ENCODE measurements at places on chromosomes 12 and 14. TPM values are rescaled to one million over a fixed set of nuclear protein-coding genes. Genes with fewer than 3 reads are reported as not detected.
A peak's percentile ranks its signal among the peaks of the same experiment; 100 is the strongest.

The DDX55 gene
- 44.7 TPM for total RNA-seq

The ARHGAP9 gene
- total RNA-seq = 248 TPM

DNA sequence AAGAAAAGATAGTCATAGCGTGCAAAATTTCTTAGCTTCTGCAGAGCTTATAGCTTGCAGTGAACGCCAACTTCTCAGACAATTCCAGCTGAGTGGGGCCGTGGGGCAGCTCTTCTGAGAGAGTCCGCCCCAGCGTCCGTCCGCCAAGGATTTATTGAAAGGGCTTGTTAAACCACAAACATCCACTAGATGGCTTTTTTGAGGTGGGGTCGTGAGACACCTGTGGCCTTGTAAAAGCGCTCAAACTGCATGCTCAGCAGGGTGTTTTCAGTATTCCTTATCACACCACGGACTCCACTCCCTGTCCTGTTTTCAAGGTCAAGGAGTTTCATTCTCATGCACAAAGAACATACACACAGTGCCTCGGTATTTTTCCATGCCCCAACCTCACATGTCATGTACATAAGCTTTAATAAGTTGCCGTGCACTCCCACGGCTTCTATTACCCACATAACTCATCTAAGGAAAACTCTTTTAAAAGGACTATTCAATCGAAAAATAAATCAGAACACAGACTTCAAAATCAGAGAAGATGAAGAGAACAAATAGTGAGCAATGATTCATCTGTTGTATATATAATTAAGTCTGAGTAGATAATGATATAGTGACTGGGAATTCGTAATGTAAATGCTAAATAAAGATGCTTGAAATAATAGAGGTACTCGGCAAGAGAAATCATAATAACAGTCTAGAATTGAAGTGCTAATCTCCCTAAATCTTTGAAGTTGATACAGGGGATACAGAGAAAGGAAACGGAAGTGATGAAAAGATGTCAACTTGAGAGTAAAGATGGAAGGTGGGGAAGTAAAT, 46.7 kb downstream of the WBP11 start:
- no peak for DNase-seq

DNA sequence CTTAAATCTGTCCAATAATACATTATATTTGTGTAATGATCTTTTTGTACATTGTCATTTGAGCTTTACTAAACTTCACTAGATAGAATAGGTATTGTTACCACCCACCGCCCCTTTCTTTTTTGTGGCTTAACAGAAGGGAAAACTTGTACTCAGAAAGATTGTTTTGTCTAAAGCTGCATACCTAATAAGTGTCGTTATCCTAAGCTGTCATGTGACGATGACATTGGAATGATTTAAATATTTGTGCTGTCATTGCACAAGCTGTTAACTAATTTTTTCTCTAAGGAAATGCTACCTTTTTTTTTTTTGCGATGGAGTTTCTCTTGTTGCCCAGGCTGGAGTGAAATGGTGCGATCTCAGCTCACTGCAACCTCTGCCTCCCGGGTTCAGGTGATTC, 3.6 kb downstream of the DIP2B start:
- DNase-seq = no peak

GRCh38 chr14:45891417-45892080, 638.5 kb upstream of the MIS18BP1 start:
- DNase-seq = no peak

DNA sequence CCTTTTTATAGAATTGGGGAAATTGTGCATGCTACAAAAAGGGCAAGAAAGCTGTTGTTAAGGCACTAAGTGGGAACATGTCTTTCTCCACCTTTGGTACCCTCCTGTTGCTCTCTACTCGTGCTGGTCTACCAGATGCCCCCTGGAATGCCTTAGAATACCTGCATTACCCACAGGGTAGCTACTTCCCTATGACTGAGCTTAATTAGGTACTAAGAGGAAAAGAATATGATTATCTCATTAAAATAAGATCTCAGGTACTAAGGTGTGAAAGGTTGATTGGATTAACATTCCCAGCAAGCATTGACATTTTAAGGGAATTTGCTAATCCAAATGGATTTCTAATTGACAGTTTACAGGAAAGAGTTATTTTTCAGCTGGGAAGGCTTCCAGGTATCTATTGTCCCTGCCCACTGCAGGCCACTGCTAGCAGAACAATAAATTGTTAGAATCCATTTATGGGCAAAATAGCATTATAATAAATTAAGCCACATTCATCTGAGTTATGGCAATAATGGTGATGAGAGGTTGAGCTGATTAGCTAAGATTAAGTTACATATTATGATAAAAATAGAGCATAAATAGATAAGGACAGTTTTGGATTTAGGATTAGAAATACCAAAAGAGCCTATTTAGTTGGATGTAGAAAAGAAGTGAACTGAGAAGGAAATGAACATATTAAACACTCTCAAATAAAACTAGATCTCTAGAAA, 67.8 kb upstream of the GRIP1 start:
- DNase-seq = no peak

DNA sequence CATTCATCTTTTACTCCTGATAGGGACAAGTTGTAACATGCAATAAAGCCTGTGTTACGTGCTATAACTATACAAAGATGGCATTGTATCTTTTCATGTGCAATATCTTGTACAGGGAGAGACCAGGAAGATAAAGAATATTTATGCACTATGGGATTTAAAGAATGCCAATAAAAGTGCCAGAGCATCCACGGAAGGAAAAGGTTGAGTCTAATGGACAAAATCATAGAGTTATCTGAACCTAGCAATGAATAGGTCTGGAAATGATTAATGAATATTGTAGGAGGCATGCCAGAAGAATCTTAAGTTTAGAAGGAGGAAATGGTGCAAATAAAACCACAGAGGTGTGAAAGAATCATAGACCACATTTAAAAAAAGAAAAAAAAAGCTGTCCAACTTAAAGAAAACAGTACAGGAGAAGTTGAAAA, 263.9 kb downstream of the KCNC2 start:
- no peak for DNase-seq

DNA sequence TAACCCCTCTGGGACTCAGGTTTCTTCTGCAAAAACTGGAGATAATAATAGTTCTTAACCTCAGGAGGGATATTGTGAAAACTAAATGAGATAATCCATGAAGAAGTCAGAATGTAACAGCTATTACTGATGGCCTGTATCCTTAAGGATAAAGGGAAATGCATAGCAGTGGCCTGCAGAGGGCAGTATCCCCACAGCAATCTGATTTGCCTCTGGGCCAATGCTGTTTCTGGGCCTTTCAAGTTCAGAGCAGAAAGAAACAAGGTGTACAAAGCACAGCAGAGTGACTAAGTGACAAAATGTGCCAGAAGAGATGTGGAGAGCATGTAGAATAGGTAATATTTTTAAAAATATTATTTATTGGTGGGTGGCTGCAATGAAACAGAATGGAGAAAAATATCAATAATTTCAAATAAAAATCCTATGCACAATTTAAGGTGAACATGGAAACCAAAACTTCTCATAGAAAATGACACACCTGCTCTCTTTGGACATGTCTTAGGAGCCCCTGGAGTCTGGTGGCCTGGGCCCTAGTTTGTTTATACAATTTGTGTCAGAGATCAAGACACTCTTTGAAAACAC, 90.3 kb downstream of the C12orf75 start:
- DNase-seq = peak; percentile 75

The MGAT4C gene
- total RNA-seq = not detected

The KCNMB4 gene
- total RNA-seq = 0.60 TPM

The SCNN1A gene
- 0.47 TPM for total RNA-seq

GRCh38 chr12:10967409-10967808, 19.3 kb downstream of the TAS2R50 start:
- no peak for DNase-seq

DNA sequence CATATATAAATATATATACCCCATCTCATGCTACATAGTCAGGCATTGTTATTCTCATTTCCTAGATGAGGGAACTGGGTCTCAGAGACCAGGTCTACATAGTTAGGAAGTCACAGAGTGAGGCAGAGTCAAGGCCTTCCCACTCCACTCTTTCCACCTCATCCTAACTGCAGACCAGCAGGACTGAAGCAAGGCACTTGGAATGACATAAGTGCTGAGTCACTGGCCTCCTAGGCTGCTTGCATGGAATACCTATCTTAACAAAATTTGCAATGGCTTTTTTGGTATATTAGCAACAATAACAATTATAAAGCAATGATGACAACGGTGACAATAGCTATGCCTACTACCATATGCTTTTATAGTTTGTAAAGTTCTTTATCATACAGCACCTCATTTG, 5.4 kb upstream of the ANO4 start:
- no peak for DNase-seq

The KRT86 gene
- 1.1 TPM for total RNA-seq

GRCh38 chr12:78778339-78778738, 86.2 kb upstream of the SYT1 start:
- DNase-seq = no peak

The AQP2 gene
- not detected for total RNA-seq

DNA sequence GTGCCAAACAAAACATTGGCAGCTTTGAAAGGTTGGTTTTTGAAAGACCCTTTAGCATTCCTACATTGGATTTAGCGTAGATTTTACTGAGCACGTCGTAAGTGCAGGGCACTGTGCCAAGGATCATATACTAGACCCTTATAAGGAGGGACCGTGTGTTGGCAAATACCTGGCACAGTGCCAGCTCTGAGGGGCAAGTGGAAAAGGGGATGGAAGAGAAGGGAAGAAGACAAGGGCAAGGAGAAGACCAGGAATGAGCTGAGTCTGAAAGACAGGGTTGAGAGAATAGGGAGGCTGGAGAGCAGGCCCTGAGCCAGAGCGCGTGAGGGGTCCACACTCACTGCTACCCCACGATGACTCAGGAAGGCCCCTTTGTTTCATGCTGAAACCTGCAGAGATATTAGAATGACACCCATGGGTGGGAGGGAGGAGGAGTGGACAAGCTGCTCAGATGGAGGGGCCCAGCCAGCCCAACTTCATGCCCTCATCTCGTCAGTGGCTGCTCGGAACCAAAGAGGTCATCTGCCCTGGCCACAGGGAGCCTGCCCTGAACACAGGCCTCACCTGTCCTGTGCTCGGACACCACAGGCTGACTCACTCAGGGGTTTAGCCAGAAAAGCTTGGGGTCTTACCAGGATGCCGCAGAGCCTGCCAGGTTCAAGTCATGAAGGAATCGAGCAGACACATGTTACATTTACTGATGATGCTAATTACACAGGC, 25.0 kb downstream of the RAB35 start:
- no peak for DNase-seq

GRCh38 chr12:123040106-123040505, 59.6 kb downstream of the ARL6IP4 start:
- no peak for DNase-seq

The CISTR gene
- total RNA-seq = not detected

The FGF23 gene
- total RNA-seq = not detected

GRCh38 chr12:78210894-78211302, 380.2 kb downstream of the NAV3 start:
- no peak for DNase-seq

GRCh38 chr12:105378911-105379310, 48.4 kb downstream of the C12orf75 start:
- DNase-seq = no peak

GRCh38 chr12:105949391-105949790, 189.4 kb downstream of the NUAK1 start:
- DNase-seq = no peak
